ENCODE measurements at places on chromosomes 12 and 14. TPM values are rescaled to one million over a fixed set of nuclear protein-coding genes. Genes with fewer than 3 reads are reported as not detected.

TSPAN19 gene
- total RNA-seq: not detected

ANKRD33 gene
- total RNA-seq: 0.08 TPM

C14orf132 gene
- total RNA-seq: 4.3 TPM

HELB gene
- total RNA-seq: 1.7 TPM

CLEC9A gene
- not detected for total RNA-seq

Data from A549 treated with CpdA at 1 μM for 4 hours (cell line).